ENCODE measurements at places on chromosomes 16 and 17.
A peak's percentile ranks its signal among the peaks of the same experiment; 100 is the strongest.

GRCh38 chr17:30290696-30291542, 825 bp downstream of the BLMH start:
- no peak for DNase-seq

- DNase-seq = no peak
These were observed 13.1 kb downstream of the SPOP start for GRCh38 chr17:49664706-49665211.

GRCh38 chr16:80015566-80015965, 415.0 kb upstream of the MAF start:
- DNase-seq = no peak

- DNase-seq = peak; percentile 37
These were observed 831.0 kb upstream of the EEF2KMT start for GRCh38 chr16:5928476-5929065.

GRCh38 chr16:85608515-85608885, 4.6 kb upstream of the GSE1 start:
- DNase-seq = no peak

DNA sequence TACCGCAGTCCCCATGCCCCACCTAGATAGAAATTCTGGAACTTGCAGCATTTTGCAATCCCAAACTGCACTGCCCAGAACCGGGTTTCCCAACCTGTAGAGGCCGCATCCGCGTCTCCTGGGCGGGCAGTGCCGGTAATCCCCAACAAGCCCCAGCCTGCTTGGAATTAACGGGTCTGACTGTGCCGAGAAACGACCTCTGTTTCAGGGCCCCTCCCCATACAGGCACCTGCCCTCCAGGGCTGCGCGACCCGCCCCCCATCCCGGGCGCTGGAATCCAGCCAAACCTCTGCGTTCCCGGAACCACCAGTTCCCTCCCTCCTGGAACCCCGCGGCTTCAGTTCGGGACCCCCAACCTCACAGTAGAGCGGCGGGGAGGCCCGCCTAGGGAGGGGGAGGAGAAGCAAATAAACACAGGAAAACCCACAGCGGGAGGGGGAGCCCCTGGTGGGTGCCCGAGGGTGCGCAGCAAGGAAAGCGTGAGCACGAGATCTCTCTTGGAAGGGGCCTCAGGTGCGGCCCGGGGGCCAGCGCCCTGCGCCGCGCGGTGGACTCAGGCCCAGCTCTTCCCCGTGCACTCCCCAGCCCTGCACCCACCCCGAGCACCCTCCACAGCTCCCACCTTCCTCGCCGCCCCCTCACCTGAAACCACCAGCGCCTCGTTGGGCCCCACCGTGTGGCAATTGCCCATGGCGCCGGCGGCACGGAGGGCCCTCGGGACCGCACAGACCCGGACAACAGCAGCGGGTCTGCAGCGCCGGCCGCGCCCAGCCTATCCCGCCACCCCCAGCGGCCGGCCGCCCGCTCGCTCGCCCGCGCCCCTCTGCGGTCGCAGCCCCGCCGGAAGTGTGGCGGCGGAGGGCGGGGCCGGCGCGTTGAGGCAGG, at the start of gene FLOT2:
Gene FLOT2 (minus strand): TSS at position 850 of the 885 bp plus-strand sequence. CDS start 159 bp downstream, at position 691.
- DNase-seq = no peak
